Cerebellar nuclear complex (tissue), 1 donor: ENCODE measurements at places on chromosomes 16 and 17.

- DNase-seq, result no peak
Measured at GRCh38 chr16:23058576-23058975, 90.7 kb downstream of the USP31 start.

- DNase-seq, result no peak
Measured at GRCh38 chr16:83711069-83711468, 96.7 kb upstream of the HSBP1 start.

- no peak for DNase-seq
Measured at GRCh38 chr16:1678500-1679098, 520 bp downstream of the JPT2 start.

GRCh38 chr17:50785946-50786570, 18.7 kb upstream of the ANKRD40CL start:
- peak; percentile 39 for DNase-seq

- DNase-seq, result no peak
Measured at GRCh38 chr17:19867079-19867328, 732 bp downstream of the ULK2 start.

DNA sequence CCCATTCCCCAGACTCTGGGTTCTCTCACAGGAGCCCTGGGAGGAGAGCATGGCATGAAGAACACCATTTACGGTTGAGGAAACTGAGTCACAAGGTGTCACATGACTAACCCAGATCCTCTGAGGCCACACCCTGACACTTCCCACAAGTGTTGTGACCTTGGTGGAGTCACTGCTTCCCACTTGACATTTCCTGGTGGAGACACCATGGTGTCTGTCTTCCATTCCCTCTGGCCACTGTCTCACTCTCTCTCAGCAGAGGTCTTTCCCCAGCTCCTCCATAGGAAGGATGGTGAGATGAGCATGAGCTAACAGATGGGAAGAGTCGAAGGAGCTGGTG, 116.2 kb downstream of the GNAO1 start:
- no peak for DNase-seq

DNA sequence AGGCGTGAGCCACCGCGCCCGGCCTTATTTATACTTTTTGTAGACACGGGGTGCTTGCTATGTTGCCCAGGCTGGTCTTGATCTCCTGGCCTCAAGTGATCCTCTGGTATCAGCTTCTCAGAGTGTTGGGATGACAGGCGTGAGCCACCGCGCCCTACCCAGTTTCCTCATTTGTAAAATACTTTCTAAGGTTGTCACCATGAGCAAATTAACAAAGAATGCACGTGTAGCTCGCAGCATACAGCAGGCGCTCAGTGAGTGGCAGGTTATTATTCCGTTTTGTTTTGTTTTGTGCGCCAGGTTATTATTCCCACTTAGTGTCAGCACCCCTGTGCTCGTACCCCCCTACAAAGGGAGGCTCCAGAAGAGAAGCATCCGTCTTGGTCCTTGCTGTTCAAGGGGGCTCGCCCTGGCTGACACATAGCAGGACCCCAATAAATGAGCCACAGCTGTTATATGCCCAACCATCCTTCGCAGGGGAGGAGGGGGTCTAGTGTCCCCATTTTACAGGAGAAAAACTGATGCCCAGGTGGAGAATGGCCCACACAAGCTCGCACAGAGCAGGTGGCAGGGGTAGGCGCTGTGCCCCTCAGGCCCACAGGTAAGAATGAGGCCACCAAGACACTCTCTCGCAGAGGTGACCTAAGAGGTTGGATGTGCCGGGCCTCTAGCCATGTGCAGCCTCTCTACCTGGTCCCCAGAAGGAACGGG, 686 bp upstream of the MIEF2 start:
- no peak for DNase-seq

- DNase-seq, result no peak
Measured at GRCh38 chr17:82915010-82915756, 75.4 kb upstream of the ZNF750 start.

DNA sequence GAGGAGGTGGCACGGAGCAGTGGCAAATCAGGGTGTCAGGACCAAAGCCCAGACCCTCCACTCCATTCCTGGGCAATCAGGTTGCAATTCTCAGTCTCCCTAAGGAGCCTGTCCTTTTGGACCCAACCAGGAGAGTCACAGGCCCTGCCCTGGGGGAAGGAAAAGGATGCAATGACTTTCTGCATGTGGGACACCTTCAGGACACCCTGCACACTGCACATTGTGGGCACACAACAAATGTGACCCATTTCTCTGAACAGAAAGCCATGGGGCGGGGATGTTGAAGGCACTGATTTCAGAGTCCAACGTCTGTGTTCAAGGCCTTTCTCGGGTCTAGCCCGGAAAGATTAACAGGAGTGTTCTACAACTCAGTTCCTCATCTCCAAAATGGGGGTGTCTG, 286.2 kb upstream of the FOXF1 start:
- DNase-seq, result no peak

DNA sequence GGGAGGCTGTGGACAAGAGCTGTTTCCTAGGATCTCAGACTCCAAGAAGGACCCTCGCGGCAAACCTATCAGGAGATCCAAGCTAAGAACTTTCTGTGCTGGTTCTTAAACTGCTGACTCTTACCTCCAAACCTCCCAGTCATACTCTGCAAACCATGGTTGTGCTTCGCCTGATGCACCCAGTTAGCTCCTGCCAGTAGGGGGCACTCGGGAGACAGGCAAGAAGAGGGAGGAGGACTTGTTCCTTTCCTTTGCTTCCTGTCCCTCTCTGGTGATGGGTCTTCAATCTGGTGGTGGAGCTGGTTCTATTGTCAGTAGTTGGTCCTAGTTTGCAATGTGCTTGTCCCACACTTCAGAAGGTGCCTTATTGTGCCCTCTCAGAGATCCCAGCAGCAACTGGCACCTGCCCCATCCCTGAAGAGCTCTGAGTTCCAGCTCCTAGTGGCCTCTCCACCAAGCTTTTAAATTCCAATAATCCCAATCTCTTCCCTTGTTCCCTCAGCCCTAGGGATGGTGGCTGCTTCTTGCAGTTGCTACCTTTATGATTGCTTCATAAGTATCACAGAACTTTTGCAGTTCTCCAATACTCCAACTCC, 113.5 kb upstream of the RPL38 start:
- no peak for DNase-seq

GRCh38 chr17:78746263-78746948, 35.7 kb downstream of the CYTH1 start:
- no peak for DNase-seq

DNA sequence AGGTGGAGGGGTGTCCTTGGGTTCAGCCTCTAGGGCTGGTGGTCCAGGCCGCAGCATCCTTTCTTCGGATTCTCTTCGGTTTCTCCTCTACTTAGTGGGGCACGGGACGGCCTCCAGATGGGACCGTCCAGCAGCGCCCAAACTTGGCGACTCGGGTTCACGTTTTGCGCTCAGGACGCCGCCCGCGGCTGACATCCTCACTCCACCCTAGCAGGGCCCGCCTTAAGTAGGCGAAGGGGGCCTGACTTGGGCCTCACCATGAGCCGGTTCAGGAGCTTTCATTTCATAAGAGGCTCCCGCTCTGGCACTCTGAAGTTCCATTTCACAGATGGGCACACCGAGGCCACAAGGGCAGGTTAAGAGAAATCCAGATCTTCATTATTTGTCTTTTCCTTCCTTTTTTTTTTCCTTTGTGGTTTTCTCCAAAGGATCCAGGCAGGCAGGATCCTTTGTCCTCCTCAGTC, 141.2 kb downstream of the SEC14L1 start:
- no peak for DNase-seq

DNA sequence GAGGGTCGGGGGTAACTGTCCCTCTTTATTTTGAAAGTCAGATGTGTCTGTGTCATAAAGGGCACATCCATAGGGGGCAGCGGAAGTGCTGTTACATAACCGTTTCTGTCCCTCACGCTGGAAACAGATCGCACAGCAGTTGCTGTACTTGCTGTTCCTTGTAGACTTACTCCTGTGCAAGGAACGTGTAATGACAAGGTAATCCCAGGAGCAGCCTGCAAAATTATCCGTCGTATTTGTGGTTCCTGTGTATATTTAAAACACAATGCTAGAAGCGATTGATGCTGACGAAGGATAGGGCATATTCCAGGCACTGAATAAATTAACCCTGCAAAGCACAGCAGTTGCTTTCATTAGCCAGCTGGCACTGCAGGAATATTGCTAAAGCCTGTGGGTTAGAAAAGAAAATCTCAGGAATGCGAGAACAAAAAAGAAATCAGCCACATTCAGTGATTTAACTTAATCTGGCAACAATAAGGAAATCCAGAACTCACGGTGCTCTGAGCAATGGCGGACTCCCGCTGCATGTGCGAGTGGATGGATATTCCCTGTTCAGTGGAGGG, 76.2 kb downstream of the SPECC1 start:
- no peak for DNase-seq

- DNase-seq, result no peak
Measured at GRCh38 chr17:82440991-82441627, 9.4 kb downstream of the CYBC1 start.

DNA sequence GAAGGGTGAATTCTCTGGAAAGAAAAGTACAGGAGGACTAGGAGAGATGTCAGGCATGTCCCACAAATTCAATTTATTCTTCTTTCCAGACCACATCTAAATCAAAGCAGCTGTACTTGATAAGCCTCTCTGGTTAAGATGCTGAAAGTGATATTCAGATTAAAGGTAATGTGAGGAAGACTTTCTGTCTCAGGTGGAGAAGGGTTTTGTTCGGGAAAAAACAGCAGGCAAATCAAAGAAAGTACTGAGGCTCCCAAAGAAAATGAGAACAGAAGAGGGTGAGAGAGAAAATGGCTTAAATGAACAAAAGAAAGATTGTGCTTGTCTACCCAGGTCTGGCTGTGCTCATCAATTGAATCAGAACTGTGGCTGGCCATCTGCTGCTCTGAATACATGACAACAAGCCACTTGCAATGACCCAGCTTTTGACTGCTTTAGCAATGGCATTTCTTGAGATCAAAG, 55.6 kb downstream of the MMD start:
- DNase-seq, result no peak

DNA sequence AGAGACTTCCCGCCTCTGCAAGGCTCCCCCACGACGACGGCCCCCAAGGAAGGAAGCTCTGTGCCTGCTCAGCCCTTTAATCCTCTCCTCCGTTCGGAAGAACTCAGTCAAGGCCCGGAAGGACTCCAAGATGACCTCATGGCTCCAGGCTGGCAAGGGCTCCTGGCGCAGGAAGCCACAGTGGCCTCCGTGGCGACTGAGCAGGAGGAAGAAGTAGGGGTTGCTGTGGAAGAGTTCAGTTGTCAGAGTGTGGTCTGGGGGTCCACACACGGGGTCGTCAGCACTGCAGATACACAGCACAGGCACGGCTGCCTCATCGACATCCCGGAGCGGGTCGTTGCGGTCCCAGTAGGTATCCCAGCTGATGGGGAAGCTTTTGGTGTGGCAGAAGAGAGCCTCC, 4.2 kb downstream of the ABHD15 start:
- no peak for DNase-seq

DNA sequence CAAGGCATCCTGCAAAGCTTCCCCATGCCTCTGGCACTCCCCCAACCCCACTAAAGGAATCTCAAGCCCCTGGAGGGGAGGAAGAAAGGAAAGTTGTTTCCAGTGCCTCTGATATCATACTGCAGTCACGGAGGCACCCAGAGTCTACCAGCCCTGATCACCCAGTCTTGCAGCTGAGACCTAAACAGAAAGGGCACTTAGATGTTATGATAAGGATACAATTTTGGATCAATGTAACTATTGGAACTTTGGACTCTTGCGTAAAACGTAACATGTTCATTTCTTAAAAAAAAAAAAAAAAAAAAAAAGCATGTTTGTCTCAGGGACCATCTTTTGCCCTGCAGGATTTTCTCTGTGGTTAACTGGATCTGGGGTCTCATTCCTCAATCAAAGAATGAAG, 52.4 kb upstream of the COX10 start:
- DNase-seq, result no peak

GRCh38 chr16:14378689-14379467, 251.2 kb downstream of the PARN start:
- DNase-seq, result no peak

- no peak for DNase-seq
Measured at GRCh38 chr16:9378876-9379275, 287.4 kb downstream of the HAPSTR1 start.

- no peak for DNase-seq
Measured at GRCh38 chr16:11716336-11716735, 26.3 kb downstream of the TXNDC11 start.

DNA sequence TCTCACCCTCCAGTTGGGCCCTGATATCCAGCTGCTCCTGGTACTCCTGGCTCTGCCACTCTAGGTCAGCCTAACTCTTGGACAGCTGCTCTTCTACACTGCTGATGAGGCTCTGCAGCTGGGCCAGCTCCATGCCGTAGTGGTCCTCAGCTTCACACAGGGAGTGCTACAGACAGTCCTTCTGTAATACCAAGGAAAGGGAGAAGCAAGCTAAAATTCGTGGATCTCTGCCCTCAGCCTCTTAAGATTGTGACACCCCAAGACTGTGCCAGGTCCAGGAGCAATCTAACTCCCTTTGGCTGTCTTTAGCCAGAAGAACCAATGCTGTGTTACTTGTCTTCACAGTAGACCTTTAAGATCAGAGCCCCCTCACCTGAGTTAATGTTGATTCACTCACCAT, 7.7 kb upstream of the KRT38 start:
- no peak for DNase-seq

DNA sequence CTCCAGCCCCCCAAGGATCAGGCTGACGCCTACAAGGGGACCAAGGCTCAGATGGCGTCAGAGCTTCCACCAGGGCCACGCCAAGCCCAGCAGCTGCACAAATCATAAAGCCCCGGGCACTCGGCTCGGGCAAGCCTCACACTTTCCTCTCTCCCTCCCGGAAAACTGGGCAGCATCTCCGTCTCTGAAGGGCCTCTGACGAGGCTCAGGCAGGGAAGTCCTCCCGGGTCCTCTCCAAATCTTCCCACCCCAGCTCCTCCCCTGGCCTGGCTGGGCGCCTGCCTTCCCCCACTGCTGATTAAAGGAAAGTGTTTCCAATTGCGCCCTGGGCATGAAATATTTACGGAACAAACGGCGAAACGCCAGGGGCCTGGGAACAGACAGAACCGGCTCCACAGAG, 38.5 kb downstream of the PIEZO1 start:
- DNase-seq, result no peak

DNA sequence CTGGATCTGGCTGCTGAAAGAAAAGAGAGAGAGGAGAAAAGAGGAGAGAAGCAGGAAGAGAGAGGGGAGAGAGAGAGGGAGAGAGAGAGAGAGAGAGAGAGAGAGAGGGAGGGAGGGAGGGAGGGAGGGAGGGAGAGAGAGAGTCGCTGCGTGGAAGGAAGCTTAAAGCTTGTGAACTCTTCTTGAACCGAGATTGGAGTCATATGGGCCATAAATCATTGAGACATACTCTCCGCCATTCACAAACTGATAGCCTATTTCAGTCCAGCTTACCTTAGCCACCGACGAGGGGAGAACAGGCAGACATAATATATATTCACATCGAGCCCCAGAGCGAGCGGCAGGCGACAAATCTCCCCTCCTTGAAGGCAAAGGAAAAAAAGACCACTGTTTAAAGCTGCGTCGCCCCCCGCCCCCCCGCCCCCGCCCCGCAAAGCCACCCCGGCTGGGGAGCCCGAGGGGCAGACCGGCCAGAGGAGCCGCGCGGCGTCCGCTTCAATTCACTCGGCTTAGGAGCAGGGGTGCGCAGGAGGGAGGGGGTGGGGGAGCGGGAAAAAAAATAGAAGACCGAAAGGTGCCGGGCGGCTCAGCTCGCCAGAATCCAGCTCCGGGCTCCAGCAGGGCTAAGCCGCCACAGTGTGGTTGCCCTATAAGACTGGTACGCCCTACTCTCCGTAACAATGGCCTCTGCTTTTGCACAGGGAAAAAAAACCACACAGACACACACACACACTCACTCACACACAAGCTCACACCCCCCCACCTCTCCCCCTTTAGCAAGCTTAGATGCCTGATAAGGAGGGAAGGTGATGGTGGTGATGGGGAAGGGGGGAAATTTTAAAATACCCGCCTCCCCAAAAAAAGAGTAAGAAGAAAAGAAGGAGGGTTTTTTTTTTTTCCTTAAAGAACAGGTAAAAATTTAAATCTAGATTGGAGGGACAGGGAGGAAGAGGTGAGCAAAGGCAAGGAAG, 10.6 kb upstream of the HOXB2 start:
- DNase-seq, result no peak
